ENCODE measurements at places on chromosomes 1 and 21.

GRCh38 chr1:100775483-100775882 is 55.9 kb downstream of the VCAM1 start:
- DNase-seq, result no peak

GRCh38 chr1:178145605-178146004 is 51.7 kb downstream of the RASAL2 start:
- no peak for DNase-seq

DNA sequence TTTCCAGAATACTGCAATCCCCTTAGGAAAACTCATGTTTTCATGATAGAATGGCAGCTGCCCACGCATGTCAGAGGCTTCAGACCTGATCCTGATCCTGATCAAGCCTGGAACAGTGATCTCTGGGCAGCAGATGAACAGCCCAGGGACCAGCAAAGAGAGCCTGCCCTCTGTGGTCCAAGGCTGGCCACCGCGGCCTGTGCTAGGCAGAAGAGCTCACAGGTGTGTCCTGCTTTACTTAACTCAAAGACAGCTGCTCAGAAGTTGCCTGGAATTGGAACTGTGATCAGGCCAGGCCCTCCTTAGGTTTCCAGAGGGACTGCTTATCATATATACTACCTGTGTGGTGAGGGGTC is 21.2 kb upstream of the BCAR3 start:
- no peak for DNase-seq

DNA sequence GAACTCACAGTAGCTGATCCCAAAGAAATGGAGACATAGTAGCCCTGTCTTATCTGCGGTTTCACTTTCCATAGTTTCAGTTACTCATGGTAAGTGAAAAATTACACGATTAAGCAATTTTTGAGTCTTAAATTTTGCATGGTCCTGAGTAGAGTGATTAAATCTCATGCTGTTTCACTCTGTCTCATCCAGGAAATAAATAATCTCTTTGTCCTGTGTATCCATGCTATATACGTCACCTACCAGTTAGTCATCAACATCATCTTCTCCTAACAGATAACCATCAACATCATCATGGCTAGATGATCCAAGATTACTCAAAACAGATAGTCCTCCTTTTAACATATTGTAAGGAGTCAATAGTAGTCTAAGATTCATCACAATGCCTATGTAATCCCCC is 1589.3 kb downstream of the BRINP3 start:
- no peak for DNase-seq

GRCh38 chr1:24096009-24096738 is 15.8 kb downstream of the MYOM3 start:
- no peak for DNase-seq

DNA sequence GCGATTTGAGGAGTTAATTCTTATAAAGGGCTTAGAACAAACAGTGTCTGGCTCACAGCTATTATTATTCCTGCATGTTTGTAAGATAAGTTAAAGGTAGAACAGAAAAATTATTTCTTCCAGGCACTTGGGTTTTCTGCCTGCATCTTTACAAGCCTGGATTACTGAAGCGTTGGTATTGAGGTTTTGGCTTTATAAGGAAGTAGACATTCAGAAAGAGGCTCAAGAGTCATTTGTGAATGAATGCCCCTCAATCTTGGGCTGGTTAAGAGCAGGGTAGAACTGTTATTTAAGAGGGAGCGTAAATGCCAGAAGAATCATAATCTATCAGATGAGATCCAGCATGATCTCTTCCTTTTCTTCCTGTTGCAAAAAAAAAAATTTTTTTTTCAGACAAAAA is 77.3 kb upstream of the ARID1A start:
- no peak for DNase-seq

DNA sequence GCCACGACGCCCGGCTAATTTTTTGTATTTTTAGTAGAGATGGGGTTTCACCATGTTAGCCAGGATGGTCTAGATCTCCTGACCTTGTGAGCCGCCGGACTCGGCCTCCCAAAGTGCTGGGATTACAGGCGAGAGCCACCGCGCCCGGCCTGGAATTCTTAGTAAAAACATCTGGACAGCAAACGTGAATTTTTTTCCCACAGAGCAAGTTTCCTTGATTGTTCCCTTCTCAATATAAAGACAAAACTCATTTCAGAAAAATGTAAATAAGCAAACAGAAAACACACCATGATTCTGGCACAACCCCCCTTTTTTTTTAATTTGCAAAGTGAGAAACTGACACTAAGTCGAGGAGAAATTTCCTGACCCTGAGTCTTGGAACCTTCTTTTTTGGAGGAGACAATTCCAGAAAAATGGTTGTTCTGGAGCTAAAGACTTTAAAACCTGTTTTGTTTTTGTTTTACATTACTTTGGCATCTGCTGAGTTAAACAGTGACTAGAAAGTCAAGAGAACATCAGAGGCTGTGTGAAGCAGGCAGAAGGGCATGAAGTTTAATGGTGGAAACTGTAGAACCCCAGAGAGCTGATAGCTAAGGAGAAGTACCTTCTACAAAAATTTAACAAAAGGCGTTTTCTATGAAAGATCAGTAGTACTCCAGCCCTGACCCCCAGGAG is 10.3 kb upstream of the HMGCS2 start:
- DNase-seq, result no peak

GRCh38 chr1:210099921-210100320 is 132.7 kb upstream of the SERTAD4 start:
- DNase-seq, result no peak

DNA sequence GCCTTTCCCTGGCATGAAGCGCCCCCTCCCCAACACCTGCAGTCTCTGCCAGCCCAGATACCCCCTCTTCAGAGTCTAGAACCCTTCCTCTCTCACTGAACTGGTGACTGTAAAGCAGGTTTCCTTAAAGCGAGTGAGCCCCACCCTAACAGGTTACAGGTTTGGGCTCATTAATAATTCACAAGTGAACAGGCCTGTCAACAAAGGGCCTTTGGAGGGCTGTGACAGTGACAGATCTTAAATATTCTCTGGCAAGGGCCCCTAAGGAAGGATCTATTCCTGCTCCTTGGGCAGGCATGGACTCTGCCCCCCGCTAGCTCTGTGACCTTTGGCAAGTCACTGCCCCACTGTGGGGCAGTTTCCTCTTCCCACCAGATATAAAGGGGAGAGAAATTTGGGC is 5.6 kb upstream of the TTC39A start:
- no peak for DNase-seq

DNA sequence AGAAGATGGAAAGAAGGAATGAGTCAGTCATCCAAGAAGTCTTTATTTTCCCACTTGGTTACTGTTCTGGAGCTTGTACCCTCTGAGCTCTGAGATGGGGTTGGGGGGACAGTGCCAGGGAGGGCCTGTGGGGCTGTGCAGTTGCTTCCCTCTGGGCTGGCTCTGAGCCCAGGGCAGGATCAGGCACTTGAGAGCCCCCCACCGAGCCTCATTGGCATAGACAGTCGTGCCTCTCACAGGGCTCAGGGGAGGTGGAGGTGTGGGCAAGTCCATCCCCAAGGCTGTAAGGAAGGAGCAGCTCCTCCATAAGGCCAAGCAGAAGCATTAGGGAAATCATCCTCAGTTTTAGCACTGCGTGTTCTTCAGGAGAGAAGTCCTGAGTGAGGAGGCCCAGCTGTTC is 2.5 kb upstream of the ARL8A start:
- no peak for DNase-seq

Data from NCI-H524 (cell line).